ENCODE measurements at places on chromosomes 11 and 22. TPM values are rescaled to one million over a fixed set of nuclear protein-coding genes. Genes with fewer than 3 reads are reported as not detected.
A peak's percentile ranks its signal among the peaks of the same experiment; 100 is the strongest.

Gene C11orf98
- total RNA-seq = 91.8 TPM

Gene OR4A16
- total RNA-seq = not detected

Gene CSTPP1
- total RNA-seq = 15.7 TPM

Gene DEUP1
- total RNA-seq = not detected

DNA sequence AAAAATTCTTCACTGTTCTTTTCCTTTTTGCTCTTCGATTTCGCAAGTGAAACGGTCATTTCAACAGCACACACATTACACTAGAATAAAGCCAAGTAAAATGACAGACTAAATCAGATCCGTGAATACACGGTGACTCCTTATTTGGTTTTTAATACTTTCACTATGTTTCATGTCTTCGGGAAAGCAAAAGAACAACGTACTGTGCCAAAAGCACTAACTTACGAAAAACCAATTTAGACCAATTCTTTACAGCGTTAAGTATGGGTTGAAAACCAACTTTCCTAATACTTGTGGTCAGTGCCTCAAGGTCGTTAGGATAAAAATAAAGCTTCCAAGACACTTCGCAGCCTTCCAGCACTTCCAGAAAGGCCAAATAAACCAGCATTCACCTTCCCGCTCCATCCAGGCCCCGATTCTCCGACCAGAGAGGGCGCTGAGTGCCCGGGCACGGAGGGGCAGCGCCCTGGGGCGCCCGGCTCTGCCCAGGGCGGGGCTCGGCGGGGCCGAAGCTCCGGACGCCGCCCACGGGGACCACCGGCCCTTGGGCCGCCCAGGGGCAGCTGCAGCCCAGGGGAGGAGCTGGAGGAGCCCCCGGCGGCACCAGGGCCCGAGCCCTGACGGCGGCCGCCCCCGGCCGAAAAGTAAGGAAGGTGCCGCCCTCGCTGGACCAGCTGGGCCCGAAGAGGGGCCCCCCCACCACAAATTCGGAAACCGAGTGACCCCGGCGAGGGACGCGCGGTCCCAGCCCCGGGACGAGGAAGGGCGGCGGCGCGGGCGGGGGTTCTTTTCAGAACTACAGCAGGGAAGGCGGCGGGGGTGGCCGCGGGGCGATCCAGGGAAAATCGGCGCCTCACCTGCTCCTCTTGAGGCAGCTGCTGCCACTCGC lies 499 bp downstream of the ATL3 start:
- no peak overlapping the region for H3K4me3 ChIP-seq
- H3K36me3 ChIP-seq = no peaks in the 10 kb centered on the region
- DNase-seq = no peak
- H3K4me1 ChIP-seq = peaks cover 20% of the 10 kb centered on the region
- no peaks in the 10 kb centered on the region for H3K27me3 ChIP-seq
- no peak overlapping the region for H3K27ac ChIP-seq

GRCh38 chr11:115300660-115301428 lies 203.4 kb downstream of the CADM1 start:
- H3K27ac ChIP-seq = no peak overlapping the region
- peaks cover 5% of the 10 kb centered on the region for H3K36me3 ChIP-seq
- DNase-seq = no peak
- H3K4me1 ChIP-seq = no peaks in the 10 kb centered on the region
- no peak overlapping the region for H3K4me3 ChIP-seq
- no peaks in the 10 kb centered on the region for H3K27me3 ChIP-seq

GRCh38 chr11:114262681-114263512 lies 33.3 kb upstream of the NNMT start:
- H3K27me3 ChIP-seq = peaks cover 21% of the 10 kb centered on the region
- no peak overlapping the region for H3K4me3 ChIP-seq
- H3K27ac ChIP-seq = no peak overlapping the region
- peak; percentile 44 for DNase-seq

GRCh38 chr11:70024036-70024772 lies 53.9 kb upstream of the ANO1 start:
- H3K36me3 ChIP-seq = no peaks in the 10 kb centered on the region
- peaks cover 29% of the 10 kb centered on the region for H3K27me3 ChIP-seq
- no peak for DNase-seq
- H3K4me1 ChIP-seq = no peaks in the 10 kb centered on the region
- H3K4me3 ChIP-seq = no peak overlapping the region

All from HepG2 (cell line).